ENCODE measurements at places on chromosomes 6 and 20.

DNA sequence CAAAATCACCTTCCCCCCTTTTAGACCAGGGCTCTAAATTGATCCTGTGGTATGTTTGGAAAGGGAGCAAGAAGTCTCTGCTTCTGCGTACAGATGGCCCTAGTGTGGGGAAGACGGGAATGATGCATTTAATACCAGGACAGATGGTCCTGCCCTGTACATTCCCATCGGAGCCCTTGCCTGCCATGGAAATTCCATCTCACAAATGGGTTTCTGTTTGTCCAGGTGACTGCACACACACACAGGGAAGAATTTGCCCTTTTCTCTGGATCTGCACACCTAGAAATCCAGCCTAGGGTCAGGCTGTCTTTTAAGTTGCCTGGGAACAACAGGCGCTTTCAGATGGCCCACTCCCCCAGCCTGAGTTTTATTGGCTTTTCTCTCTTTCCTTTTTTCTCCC, 1.3 kb downstream of the MAS1 start:
- no peak for DNase-seq

- no peak for DNase-seq
Measured at GRCh38 chr20:37657924-37658804, 35.7 kb upstream of the CTNNBL1 start.

DNA sequence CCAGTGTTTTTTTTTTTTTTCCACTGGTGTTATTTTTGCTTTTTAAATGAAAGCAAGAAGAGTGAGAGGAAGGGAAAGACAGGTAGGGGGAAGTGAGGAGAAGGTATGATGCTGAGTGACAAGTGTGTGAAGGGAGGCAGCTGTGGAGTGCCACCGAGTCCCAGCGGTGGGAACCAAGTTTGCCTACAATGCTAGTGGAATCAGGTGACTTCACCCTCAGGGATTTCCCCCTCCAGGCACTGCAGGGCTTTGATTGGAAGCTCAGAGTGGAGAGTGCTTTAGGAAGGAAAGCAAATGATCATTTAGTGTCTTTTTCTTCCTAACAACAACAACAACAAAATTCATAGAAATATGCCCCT, 120.5 kb upstream of the ENPP5 start:
- DNase-seq, result no peak

DNA sequence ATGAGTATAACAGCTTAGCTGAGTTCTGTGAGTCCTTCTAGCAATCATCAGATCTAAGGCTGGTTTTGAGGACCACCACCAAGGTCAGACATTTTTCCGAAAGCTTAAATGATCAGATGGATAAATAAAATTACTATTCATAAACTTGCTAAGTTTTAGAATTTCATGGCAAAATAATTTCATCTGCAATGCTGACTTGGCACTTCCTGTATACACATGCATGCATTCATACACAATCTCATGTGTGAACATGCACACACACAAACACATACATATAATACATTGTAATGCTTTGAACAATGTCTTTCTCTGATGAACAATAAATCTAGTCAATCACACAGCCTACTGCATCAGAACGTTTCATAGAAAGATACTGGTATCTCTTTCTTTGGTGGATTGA, 1068.3 kb downstream of the HACE1 start:
- DNase-seq, result no peak

DNA sequence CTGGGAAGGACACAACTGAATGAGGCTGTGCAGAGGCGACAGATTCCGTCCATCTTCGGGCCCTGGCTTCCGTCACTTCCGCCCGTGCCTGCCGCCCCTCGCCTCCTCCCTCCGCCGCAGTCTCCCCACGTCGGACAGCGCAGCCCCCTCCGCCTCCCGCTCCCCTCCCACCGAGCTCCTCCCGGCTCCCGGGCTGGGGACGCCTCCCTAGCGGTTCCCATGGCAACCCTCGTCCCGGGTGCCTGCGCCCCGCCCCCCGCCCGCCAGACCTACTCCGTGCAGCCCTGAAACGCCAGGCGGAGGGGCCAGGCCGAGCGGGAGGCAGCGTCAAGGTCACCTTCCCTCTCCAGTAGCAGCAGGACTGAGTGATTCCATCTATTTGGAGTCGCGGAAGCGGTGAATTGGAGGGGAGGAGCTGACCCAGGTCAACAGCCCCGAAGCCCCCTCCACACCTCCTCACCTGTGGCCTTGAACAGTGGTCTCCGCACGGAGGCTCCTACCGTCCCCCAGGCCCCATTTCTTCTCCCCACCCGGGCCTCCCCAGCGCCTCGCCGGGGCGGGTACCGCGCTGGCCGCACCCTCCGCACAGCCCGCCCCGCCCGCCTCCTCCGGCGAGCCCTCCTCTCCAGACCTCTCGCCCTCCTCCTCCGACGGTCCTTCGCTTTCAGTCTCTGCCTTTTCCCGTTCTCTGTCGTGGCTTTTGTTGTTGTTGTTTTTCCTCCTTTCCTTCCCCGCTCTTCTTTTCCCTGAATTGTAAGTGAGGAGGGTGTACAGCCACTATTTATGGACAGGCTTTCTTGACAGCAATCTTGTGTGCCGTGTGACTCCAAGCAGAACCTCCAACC, 951 bp downstream of the NRSN2 start:
- DNase-seq, result peak; percentile 94

- no peak for DNase-seq
Measured at GRCh38 chr6:163085861-163086623, 328.5 kb upstream of the QKI start.

DNA sequence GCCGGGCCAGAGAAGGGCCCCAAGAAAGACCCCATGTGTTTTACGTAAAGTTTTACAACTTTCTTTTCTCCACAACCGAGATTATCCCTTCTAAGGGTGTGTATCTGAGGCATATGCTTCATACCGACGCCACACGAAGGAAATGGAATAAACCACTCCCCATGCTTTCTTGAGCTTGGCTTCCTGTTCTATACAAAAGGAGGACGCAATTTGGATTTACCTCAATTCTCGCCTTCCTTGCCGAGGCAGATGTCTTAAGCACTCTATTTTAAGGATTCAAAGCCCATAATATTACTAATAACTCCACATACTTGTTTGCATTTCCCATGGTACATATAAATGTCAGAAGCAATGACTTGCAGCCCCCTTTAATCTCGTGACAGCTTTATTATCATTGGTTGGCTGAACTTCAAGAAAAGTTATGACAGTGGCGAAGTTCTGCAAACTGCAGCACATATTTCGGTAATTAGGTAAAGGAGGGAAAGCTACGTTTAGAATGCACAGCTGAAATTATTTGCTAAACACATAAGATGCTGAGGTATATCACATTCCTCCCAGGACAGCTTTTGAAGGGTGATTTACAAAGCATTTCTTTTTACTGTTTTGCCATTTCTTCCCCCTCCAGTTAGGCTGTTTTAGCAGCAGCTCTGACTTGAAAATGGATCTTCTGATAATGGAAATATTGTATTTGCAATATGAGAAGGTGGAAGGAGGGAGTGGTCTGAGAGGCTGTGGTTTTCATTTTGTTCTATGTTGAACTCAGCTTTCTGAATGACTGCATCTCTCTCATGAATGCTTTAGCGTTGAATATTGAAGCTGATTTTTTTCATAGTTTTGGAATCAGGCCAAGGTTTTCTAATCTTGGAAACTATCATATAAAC, 330.5 kb downstream of the EPHA7 start:
- no peak for DNase-seq

DNA sequence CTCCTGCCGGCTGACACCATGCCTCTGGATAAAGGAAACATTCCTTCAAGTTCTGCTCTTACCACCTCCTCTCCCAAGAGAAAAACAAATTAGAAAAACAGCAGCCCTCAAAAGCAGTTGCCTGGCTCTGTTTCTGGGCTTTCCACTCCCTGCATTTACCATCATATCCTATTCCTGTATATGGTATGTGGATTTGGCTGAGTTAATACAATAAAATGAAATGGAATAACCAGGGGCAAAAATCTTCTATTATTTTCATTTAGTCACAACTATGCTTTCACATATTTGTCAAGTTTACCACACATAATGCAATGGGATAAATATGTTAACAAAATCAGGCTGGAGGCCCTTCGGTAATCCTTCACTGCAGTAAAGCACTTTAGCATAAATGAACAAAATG, 34.3 kb downstream of the COL12A1 start:
- DNase-seq, result no peak

DNA sequence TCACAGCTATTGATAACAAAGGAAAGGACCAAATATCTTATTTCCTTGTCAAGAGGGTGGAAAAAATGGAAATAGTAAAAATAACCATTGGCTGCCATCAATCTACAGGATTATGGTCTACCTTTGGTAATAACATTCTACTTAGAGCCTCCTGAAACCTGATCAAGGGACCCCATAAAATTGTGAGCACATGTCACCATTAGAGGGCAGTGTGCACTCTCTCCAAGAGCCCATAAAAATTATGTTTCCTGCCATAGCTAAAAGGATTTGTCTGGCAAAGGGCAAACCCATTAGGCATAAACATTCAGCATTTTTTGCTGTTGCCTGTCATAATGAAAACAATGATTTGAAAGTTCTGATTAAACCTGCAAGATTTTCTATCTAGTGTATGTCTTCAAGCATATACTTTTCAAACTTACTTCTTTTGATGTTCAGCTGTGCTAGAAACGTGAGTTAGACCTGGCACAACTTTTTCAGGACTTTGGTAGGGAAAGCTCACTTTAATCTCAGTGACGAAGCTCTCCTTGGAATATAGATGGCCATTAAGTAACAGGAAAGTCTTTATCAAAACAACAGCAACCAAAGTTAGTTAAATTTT, 120.7 kb upstream of the ZFP64 start:
- DNase-seq, result no peak

DNA sequence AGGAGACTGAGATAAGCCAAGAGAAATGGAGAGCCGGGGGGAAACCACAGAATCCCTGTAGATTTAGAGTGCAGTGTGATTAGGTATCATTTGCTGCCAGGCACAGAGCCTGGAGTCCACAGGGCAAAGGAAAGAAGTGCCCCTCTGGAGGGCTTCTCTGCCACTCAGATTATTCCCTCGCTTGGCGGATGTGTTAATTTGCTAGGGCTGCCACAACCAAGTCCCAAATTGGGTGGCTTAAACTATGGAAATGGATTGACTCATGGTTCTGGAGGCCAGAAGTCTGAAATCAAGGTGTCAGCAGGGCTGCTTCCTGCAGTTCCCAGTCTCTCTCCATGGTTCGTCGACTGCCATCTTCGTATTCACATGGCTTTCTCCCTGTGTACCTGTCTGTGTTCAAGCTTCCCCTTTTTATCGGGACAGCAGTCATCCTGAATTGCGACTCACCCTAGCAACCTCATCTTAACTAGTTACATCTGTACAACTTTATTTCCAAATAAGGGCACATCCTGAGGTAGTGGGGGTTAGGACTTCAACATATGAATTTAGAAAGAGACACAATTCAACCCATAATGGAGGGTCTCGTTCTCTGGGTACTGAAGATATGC, 122.2 kb downstream of the ANKRD60 start:
- DNase-seq, result no peak

- DNase-seq, result peak; percentile 92
Measured at GRCh38 chr6:89819336-89820130, at the start of gene MDN1. MDN1 (minus strand) TSS chr6:89819794; CDS start chr6:89819607, 187 bp downstream.

GRCh38 chr20:16100767-16101166, 472.5 kb downstream of the KIF16B start:
- no peak for DNase-seq

All from left ventricle myocardium superior (tissue), 1 donor.